ENCODE measurements at places on chromosomes 7 and 10.

GRCh38 chr7:139431010-139431409 is 52.5 kb downstream of the KLRG2 start:
- DNase-seq: no peak

DNA sequence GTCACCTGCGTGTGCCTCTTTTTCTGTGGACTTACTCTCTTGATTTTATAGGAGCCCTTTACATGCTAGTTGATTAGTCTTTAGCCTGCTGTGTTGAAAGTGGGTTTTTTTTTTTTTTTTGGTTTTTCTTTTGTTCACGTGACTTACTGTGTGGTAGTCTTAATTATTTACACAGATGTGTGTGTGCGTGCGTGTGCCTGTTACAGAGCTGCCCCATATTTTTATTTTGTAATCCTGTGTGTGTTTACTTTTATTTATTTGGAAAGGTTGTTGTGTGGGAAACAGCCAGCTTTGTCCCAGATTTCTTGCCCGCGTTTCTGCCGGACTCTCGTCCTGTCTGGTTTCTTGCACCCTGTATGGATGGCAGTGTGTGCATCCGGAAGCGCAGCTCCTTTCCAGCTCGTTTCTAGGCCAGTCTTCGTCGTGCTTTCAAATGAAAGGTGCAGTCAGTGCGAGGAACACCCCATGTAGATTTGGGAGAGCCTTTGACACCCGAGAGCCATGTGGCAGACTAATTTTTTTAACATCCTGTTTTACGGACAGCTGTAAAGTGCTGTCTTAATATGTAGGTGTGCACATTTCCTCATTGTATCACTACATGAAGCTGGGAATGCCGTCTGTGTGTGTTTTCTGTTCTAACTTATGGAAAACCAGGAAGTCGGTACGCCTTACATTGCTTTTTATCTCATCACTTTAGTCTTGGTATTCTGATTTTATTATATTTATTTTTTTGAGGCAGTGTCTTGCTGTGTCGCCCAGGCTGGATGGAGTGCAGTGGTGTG is 55.6 kb downstream of the DNAJB6 start:
- no peak for DNase-seq

DNA sequence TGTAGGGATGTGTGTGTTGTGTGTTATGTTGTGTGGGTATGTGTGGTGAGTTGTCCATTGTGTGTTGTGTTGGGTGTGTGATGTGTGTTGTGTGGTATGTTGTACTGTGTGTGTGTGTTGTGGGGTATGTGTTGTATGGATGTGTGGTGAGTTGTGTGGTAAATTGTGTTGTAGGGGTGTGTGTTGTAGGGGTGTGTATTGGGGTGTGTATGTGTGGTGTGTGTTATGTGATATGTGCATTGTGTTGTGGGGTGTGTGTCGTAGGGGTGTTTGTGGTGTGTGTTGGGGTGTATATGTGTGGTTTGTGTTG is 97.8 kb upstream of the PODXL start:
- no peak for DNase-seq

- no peak for DNase-seq
These were observed 73.4 kb upstream of the FAM13C start for GRCh38 chr10:59435707-59436106.

DNA sequence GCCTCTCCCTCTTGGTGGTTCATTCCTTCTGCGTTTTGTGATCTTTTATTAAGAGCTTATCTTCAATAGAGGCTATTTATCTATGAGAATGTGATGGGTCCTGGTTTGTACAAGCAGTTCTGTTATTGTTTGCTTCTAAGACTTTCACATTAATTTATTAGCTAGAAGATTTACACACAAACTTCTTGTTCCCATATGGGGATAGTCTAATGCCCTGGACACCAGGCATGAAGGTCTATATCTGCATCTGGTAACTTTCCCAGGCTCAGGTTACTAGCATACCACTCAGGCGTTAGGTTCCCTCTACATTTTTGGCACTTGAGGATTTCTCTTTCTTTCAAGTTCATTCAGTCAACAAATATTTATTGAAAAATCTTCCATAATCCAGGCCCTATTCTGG is 7.7 kb downstream of the XPNPEP1 start:
- no peak for DNase-seq

GRCh38 chr7:17745610-17746009 is 194.7 kb downstream of the SNX13 start:
- no peak for DNase-seq

- DNase-seq: no peak
These were observed 8.5 kb downstream of the IL15RA start for GRCh38 chr10:5968681-5969453.

DNA sequence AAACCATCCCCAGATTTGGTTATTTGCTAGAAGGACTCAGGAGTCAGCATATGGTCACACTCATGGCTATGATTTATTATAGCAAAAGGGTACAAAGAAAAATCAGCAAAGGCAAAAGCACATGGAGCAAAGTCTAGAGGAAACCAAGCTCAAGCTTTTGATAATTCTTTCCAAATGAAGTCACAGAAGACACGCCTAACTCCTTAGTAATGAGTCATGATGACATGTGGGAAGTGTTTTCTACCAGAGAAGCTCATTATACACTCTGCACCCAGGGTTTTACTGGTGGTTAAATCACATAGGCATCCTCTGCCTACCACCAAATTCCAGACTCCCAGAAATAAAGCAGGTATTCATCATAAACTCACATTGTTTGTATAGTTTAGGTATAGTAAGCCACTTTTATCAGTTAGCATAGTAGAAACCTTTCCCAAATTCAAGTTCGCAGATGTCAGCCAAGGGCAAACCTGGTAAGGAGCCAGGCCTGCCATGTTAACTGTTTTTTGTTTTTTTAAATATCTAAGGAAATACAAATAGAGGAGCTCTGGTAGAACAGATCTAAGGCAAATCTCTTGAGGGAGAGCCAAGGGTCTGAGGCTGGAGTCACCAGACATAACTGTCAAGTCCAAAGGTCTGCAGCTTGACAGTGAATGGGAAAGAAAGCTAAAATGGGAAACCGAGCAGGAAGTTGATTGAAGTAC is 15.4 kb upstream of the HIBADH start:
- no peak for DNase-seq

DNA sequence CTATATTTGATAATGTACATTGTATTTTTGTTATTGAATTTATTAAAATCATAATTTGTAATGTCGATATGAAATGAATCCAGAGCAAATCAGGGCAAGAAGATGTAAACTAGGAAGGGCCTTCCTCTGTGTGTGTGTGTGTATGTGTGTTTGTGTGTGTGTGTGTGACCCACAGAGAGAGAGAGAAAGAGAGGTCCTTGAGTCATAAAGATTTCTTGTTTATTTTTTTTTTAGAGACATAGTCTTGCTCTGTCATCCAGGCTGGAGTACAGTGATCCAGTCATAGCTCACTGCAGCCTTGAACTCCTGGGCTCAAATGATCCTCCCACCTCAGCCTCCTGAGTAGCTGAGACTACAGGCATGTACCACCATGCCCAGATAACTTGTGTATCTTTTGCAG is 50.7 kb downstream of the INPP5F start:
- DNase-seq: no peak

DNA sequence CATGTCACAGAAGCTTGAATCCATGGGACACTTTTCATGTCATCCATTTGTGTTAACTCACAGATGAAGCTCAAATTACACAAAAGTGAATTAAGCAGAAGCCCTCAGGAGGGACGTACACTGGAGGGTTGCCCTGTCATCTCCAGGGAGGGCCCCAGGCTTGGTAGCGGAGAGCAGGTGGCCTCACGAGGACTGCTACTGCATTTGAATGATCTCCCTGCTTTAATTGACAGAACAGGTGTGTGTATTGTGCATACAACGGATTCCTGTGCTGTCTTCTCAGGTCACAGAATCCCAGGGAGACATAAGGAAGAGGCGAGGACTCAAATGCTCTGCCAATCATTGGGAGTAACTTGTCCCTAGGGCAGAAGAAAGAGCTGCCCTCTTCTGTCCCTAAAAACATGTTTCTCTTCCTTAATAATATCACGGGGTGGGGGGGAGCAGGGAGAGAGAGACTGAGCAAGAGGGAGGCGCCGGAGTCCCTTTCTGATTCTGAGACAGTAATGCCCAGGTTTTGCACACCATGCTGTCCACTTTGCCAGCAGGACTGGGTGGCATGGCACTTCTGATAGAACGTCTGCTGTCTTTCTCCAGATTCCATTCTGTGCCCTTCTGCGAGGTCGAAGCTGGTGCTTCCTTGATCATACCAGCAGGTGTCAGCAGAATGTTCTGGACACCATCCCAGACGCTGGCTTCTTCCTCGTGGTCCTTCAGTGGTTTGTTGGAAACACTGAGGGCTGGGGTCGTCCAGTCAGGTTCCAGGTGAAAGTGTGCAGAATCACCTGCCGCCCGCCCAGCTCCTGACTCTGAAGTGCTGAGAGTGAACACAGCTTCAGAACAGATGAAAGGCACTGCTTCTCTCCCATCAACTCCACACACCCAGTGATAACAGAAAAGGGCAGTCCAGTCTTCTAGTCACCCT is 26.2 kb upstream of the RASGEF1A start:
- DNase-seq: no peak

- no peak for DNase-seq
These were observed 86.7 kb downstream of the PDGFA start for GRCh38 chr7:432933-433332.

DNA sequence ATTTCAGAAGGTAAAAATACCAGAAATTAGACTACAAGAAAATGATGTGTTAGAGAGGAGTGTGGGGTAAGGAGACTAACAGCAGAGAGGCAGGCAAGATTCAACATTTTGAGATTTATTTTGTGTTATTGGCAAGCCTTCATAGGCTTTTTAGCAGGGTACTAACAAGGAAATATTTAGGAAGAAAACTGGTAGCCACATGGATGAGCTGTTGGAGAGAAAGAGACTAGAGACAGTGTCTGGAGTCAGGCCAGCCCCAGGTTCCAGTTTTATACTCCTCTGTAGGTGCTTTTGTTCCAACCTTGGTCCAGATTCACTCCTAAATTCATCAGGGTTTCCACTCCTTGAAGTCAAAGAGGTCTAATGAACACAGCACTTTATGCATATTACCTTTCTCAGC is 41.1 kb downstream of the GPRIN2 start:
- no peak for DNase-seq

DNA sequence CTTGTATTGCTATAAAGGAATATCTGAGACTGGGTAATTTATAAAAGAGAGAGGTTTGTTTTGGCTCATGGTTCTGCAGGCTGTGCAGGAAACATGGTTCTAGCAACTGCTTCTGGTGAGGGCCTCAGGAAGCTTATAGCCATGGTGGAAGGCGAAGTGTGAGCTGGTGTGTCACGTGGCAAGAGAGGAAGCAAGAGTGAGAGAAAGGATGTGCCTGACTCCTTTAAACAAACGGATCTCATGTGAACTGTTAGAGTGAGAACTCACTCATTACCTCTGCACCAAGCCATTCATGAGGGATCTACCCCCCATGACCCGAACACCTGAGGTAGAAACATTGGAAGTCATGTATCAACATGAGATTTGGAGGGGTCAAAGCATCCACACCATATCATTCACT is 7.7 kb upstream of the ITPRIP start:
- DNase-seq: no peak

- DNase-seq: peak; percentile 4
These were observed at the start of gene NANOS1 for GRCh38 chr10:119029613-119030420. Gene NANOS1, plus strand, starts transcription at chr10:119029714. Its CDS starts 88 bp downstream, at chr10:119029802.

DNA sequence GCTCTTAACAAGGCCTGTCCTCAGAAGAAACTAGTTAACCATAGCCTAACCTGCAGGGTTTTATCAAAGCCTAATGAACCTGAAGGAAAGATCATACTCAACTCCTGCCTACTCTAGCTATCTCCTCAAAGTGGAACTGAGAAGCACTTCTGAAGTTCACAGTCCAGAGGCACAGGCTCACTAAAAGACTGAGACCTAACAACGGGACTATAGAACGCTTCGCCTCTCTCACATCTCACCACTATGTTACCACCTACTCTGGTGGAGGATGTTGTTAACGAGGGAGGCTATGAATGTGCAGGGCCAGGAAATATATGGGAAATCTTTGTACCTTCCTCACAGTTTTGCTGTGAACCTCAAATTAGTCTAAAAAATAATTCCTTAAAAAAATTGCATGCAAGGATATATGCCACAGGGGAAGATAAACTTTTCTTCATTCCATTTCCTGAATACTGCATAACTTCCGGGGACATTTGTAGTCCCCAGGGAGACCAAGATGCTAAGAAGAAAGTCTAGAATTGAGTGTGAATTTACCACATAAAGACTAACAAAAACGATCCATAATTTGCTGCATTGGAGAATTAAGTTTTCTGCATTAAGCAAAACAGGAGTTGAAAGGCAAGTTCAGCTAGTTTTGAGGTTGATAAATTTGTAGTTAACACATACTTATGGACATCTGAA is 21.6 kb downstream of the LIPJ start:
- DNase-seq: no peak

DNA sequence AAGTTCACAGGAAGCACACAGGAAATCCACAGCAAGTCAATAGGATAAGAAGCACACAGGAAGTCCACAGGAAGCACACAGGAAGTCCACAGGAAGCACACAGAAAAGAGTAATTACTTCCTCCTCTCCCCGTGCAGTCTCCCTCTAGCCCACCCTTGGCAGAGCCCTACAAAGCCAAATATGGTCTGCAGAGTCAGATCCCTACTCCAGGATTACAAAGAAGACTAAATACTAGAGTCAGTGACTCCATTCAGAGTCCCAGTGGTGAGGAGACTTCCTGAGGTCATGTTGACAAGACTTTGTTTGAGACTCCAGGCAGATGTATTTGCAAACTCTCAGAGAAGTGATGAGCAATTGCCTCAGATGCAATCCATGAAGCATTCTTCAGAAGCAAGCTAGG is 398.6 kb upstream of the AUTS2 start:
- DNase-seq: no peak

- no peak for DNase-seq
These were observed 502.3 kb downstream of the ZWINT start for GRCh38 chr10:55858730-55859129.

DNA sequence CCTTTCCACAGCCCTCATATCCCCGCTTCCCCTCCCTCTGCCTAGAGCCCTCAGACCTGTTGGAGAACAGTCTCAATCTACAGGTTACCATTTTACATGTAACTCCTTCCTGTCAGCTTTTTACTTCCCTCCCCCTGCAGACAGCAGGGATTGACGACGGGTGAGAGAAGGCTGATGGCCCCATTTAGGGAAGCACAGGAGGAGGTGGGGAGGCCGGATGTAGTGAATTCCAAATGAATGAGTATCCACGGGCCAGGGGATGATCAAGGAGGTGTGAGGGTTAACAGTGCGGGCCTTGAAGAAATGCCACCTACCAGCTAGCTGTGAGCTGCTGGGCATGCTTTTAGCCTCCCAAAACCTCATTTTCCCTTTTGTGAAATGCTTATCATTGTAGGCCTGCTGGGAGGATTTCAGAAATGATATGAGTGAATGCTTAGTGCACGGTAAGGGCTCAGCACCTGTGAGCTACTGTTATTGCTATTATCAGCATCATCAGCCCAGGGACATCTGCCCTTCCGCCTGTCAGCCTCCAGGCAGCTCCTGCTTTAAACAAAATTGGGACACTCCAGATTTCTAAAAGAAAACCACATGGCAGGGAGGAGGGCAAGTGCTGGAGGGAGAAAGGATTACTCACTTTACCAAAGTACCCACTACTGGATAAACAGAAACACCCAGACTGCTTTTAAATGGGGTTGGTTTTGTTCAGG is 6.5 kb upstream of the NANOS1 start:
- DNase-seq: no peak

GRCh38 chr10:118266098-118266748 is 75.9 kb downstream of the FAM204A start:
- no peak for DNase-seq

Measured in activated CD8-positive, alpha-beta memory T cell treated with anti-CD3 and anti-CD28 coated beads for 48 hours (primary cell).